T1000 (cell line): ENCODE measurements at places on chromosomes 1 and 21.

- no peak for DNase-seq
Measured at GRCh38 chr21:41605178-41605933, 97.4 kb upstream of the TMPRSS2 start.

- no peak for DNase-seq
Measured at GRCh38 chr1:23864801-23865542, 3.1 kb downstream of the FUCA1 start.

DNA sequence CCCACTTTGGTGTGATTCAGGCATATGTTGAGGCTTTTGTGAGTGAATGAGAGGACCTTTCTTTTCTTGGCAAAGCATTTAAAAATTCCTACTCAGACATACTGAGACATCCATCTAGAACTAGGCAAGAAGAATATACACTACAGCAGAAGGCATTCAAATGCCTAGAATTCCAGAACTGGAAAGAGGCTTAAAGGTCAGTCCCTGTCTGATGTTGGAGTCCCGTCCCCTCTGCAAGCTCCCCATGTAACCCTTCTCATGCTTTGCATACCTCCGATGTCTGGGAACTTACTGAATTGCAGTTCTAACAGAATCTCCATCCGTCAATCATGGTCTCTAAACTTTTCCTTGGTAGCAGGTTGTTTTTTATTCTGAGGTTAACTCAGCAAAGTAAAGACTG lies 152.9 kb downstream of the ATP6V1G3 start:
- no peak for DNase-seq

- no peak for DNase-seq
Measured at GRCh38 chr1:24748191-24749121, 3.2 kb downstream of the CLIC4 start.

DNA sequence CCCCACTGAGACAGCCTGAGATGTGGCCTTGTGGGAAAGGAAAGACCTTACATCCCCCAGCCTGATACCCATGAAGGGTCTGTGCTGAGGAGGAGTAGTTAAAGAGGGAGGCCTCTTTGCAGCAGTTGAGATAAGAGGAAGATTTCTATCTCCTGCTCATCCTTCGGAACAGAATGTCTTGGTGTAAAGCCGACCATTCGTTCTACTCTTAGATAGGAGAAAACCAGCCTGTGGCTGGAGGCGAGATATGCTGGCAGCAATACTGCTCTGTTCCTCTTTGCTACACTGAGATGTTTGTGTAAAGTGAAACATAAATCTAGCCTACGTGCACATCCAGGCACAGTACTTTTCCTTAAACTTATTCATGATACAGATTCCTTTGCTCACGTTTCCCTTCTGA lies 1.5 kb upstream of the CCDC27 start:
- no peak for DNase-seq
